ENCODE measurements at places on chromosomes 2 and 18.

- no peak for DNase-seq
Observed at GRCh38 chr2:20669562-20670314, 2.8 kb downstream of the GDF7 start.

DNA sequence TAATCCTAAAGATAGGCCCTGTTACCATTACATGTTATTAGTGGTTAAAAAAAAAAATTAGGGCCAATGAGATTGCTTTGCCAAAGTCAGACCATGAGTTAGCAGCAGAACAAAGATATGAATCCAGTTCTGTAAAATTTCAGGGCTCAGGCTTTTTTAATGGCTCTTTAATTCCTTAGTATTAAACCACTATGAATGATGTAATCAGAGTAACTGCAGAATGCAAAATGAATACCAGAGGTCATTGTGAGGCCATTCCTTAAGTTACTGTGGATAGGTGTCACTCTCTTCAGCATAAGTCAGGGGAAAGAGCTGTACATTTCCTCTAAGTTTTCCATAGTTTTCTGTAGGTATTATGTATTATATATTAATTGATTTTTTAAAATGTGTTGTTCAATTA is 42.2 kb upstream of the TBR1 start:
- no peak for DNase-seq

DNA sequence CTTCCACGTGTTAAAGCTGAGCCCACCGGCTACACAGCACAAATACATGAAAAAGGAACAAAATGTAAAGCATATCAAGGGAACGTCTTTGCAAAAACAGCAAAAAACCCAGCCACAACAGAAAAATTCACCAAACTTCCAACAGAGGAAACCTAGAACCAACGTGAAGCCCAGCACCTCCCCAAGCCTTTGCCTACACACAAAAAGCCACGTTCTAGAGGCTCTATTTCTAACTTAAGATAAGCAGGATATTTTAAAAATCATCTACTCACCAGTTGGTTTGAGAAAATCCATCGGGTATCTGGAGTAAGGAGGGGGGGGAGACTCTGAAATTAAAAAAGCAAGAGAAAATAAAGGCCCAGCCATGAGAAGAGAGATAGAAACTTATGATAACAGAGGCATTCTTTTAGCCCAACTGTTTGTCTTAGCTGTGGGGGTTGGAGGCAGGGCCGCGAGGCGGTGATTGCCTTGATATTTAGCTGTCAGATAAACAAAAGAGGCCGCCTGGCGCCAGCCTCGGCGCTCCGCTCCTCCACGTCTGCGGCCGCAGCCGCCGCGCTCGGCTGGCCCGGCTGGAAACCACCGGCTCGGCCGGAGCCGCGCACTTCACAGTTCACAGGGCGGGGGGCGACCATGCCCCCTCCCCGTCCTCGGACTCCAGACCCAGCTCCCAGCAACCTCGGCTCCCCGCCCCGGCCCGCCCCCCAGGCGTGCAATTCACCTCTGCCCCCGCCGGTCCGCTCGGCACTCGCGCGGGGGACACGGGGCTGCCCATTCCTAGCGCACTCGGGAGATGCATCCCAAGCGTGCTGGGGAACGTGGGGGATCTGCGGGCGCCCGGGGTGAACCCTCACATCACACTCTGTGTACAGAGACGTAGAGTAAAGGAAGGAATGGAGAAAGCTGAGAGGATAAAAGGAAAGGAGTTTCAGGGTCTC is 2.4 kb downstream of the SMAD7 start:
- peak; percentile 37 for DNase-seq

- DNase-seq = no peak
Observed at GRCh38 chr18:48627216-48627615, 88.4 kb downstream of the CTIF start.

- DNase-seq = no peak
Observed at GRCh38 chr2:77086478-77086877, 435.7 kb downstream of the LRRTM4 start.

- no peak for DNase-seq
Observed at GRCh38 chr2:49286726-49287125, 132.4 kb upstream of the FSHR start.

GRCh38 chr2:11514081-11514730 is 19.6 kb upstream of the GREB1 start:
- DNase-seq = no peak

DNA sequence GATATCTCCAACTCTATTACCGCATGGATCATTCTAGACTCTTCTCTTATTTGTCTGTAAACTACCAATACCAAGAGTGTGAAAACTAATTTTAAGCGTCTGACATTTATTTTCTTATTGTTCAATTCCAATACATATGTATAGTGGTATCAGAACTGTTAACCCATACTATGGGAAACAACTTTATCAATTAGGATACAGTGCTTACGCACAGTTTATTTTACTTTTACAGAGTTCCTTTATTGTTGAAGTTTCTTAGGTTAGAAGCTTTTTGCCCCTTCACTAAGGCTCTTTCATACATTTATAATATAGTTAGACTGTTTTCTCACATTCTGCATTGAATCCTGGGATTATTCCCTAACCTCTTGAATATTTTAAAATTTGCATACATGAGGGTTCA is 198.8 kb upstream of the RGPD4 start:
- no peak for DNase-seq

DNA sequence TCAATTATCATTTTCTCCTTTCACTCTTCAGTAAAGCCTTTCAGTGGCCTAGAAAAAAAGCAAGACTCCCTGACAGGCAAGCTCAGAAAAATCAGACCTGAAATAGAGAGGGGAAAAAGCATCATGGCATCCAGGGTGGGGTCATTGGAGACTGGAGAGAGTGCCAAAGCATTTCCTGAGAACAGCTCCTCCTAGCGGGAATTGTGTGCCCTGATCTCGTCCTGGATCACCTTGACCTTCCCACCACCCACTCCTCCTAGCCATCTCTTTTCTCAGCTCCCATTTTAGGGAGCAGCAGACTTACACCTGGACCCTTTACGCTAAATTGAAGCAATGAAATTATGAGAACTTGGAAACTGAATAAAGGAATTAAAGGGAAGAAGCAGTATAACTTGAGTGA is 176.6 kb downstream of the VWC2L start:
- no peak for DNase-seq

DNA sequence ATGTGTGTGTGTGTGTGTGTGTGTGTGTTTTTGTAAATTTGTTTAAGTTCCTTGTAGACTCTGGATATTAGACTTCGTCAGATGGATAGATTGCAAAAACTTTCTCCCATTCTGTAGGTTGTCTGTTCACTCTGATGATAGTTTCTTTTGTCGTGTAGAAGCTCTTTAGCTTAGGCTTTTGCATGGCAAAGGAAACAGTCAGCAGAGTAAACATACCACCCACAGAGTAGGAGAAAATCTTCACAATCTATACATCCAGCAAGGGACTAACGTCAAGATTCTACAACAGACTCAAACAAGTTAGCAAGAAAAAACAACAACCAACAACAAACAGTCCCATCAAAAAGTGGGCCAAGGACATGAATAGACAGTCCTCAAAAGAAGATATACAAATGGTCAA is 336.7 kb upstream of the ATP5MC3 start:
- DNase-seq = no peak

GRCh38 chr2:205024822-205025518 is 479.7 kb downstream of the PARD3B start:
- DNase-seq = peak; percentile 85

- no peak for DNase-seq
Observed at GRCh38 chr2:72457801-72458516, 310.3 kb upstream of the CYP26B1 start.

- no peak for DNase-seq
Observed at GRCh38 chr18:75343389-75343788, 84.1 kb downstream of the SMIM21 start.

DNA sequence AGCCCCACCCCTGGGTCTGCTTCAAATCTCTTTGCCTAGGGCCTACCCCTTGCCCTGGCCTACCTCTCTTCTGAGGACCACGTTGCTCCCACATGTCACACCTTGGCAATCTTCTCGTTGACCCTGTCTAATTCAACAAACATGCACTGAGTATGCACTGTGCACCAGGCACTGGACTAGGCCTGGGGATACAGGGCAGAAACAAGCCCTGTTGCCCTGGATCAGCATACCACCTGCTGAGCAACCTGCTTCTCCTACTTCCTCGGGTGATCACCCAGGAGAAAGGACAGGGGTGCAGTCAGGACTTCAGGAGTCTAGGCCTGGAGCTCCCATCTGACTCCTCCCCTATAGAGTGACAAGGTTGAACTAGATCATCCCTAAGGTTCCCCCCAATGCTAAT is 9.7 kb downstream of the WNT10A start:
- DNase-seq = no peak

- no peak for DNase-seq
Observed at GRCh38 chr18:23066504-23067039, 68.7 kb upstream of the CABLES1 start.

DNA sequence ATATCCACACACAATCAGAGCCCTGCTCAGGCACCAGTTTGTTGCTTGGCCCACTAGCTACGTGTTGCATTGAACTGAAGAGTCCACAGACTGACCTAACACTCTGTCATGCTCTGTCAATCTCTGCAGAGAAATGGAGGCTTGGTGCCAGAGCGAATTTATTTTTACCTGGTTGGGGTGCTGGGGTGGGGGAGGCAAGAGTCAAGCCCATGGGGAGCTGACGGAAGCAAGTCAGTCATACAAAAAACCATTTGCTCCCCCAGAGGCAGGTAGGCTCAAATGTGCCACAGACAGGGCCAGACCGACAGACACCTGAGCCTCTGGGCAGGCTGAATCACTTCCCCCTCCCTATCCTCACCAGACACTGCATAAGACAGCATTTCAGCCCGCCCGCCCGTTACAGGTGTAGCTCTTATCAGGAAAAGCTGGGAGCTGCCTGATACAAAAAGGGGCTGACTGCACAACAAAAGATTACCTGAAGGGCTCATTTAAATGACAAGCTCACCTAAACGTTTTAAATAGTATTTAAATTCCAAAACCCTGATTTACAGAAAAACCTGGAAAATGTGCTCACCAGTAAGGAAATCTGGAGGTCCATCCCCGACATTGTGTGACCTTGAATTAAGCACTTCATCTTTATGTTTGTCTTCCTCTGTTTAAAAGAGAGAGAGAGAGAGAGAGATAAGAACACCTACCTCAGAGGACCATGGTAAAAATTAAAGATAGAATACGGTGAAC is 2.1 kb upstream of the PCBP1 start:
- DNase-seq = peak; percentile 69

DNA sequence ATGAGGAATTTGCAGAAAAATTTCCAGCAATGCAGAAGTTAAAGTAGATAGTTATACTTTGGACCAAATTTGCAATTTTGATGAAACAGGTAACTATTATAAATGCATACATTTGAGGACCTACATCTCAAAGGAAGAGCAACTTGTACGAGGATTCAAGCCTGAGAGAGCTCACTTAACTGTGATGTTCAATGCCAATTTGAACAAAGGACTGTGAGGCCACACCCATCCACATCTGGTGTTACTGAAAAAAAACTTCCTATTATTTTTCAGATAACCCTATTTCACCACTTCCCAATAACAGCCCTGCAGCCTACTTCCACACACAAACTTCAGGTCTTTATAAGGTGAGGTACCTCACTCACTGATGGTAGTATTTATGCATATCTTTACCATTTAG is 203.5 kb upstream of the NABP1 start:
- no peak for DNase-seq

- DNase-seq = peak; percentile 26
Observed at GRCh38 chr2:84022810-84023431, 436.2 kb downstream of the SUCLG1 start.

DNA sequence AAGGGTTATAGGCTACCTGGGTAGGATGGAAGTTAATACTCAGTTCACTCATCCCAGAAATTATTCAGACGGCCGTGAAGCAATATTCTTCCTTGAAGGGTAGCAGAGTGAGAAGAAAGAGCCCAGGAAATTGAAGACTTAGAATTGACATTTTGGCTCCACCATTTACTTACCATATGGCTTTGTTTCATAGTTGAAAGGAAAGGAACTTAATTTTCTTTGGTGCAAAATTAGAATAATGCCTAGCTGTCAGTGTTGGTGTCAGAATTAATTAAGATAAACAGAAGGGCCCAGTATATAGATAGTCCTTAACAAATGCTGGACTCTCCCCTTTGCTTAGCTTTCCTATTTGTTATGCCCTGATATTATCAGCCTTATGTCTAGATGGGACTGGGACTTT is 263.2 kb downstream of the KCNJ3 start:
- no peak for DNase-seq

DNA sequence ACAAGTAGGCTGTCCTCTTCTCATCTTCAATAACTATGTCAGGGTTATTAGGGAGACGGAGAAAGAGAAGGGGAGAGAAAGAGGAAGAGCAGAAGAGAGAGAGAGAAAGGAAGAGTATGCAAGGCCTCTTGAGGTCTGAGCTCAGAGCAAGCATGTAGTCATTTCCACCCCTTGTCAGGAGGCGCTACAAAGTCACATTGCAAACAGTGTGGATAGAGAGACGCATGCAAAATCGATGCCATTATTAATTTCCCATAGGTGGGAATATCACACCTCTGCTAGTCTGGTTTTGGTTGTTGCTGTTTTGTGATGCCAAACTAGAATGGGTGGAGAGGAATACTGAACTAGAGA is 24.2 kb upstream of the SERPINE2 start:
- DNase-seq = no peak

GRCh38 chr2:20429528-20429927 is 17.3 kb upstream of the RHOB start:
- no peak for DNase-seq

DNA sequence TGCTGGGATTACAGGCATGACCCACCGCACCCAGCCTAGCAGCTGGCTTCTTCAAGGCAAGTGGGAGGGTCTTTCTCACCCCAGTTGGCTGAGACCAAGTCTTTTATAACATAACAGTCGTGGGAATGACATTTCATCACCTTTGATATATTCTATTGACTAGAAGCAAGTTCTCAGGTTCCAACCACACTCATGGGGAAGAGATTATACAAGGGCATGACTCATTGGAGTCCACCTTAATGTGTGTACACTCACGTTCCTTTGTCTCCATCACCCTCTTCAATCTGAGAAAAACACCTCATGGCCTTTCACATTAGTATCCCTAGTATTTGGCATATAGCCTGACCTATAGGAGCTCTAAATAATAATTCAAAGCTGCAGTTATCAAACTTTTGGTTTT is 2.8 kb upstream of the BBS5 start:
- DNase-seq = no peak

DNA sequence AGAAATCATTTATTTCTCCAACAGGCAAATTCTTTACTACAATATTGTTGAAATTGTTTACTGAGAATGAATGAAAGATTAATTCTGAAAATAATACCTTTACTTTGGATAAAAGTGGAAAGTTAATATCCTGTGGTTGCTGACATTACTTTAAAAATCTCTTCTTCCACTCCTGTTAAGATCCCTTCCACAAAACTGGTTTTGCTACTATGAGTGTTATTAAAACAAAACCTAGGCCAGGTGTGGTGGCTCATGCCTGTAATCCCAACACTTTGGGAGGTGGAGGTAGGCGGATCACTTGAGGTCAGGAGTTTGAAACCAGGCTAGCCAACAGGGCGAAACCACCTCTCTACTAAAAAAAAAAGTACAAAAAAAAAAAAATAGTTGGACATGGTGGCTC is 123.9 kb upstream of the CCDC150 start:
- DNase-seq = no peak

GRCh38 chr2:235851828-235852525 is 316.2 kb downstream of the GBX2 start:
- DNase-seq = no peak

Data from activated CD4-positive, alpha-beta T cell treated with anti-CD3 and anti-CD28 coated beads, Interleukin-2, amount 50 U/mL, for 16 hours (primary cell).